ENCODE measurements at places on chromosomes 4 and X. TPM values are rescaled to one million over a fixed set of nuclear protein-coding genes. Genes with fewer than 3 reads are reported as not detected.

DNA sequence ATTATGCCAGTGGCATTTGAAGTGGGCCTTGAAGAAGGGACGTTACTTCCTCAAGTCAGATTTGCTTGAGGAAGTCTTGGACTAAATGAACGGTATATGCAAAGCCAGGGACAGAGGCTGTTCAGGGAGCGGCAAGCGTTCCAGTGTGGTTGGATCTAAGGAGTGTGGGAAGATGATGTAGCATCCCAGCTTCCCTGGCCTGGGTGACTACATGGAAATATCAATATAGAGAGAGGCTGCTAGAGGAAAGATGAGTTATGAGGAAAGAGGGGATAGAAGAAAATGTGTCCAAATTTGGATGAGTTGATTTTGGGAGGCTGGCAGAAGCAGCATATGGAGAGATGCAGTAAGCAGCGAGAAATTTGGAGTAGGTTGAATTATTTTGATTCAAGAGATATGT, 432.5 kb upstream of the TENM3 start:
- H3K4me1 ChIP-seq = no peaks in the 10 kb centered on the region
- no peak overlapping the region for H3K27ac ChIP-seq
- no peaks in the 10 kb centered on the region for H3K27me3 ChIP-seq

DNA sequence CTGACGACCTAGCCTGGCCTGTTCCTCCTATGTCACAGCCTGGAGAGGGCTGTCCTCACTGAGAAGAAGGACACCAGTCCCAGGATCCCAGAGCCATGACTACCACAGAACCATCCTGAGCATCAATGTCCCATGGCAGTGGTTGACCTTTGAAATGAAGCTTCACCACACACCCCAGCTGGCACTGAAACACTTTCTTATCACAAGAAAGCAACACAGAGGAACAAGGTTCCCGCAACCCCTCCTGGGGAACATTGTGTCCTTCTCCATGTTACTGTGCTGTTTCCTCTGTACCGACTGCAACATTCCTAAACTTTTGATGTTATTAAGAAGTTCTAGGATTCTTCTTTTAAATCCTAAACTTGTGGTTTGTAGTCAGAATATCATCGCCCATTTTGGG, 21.2 kb upstream of the FAM156A start:
- H3K27me3 ChIP-seq = peaks cover 62% of the 10 kb centered on the region
- H3K4me1 ChIP-seq = peaks cover 8% of the 10 kb centered on the region
- peak overlapping the region; percentile 69 for H3K27ac ChIP-seq
- no peak overlapping the region for H3K4me3 ChIP-seq

DNA sequence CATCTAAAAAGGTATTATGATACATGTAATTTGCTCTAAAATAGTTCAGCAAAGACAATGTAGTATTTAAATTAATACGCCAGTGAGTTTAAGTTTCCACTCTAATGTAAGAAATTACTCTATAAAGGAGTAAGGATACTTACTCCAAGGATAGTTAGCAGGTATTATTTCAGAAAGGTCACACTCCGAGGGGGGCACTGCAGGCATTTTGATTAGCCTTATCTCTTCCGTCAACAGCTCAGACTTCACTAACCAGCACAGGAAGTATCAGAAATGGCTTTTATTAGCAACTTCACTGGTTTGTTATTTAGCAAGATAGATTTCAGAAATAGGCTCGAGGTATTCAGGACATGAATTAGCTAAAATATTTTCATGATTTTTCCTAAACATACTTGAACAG, 127.0 kb downstream of the COX18 start:
- no peak for DNase-seq
- H3K27me3 ChIP-seq = no peaks in the 10 kb centered on the region
- H3K27ac ChIP-seq = no peak overlapping the region

GRCh38 chr4:156771171-156771837, 200.3 kb downstream of the PDGFC start:
- H3K36me3 ChIP-seq = peaks cover 21% of the 10 kb centered on the region
- H3K4me3 ChIP-seq = peak overlapping the region; percentile 63
- H3K4me1 ChIP-seq = peaks cover 39% of the 10 kb centered on the region
- H3K27ac ChIP-seq = peak overlapping the region; percentile 52
- peak; percentile 98 for DNase-seq

GRCh38 chrX:39299615-39300014, 498.4 kb downstream of the MID1IP1 start:
- no peaks in the 10 kb centered on the region for H3K36me3 ChIP-seq
- peaks cover 55% of the 10 kb centered on the region for H3K27me3 ChIP-seq
- H3K27ac ChIP-seq = no peak overlapping the region
- H3K4me1 ChIP-seq = no peaks in the 10 kb centered on the region
- H3K4me3 ChIP-seq = no peak overlapping the region

DNA sequence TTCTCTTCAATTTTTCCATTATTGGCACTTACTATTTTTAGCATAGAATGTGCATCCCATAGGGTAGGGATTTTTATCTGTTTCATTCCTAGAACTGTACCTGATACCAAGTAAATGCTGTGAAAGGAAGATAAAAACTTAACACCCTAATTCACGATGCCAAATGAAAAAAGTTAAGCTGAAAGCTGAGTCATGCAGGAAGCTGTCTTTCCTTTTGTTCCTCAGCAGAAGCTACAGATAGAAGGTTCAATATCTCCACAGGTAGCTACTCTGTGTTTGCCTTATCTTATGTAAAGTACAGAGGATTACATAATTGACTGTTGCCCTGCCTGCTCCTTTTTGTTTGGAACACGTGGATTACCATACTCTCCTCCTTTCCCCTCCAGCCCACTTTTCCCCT, 77.0 kb downstream of the LRP2BP start:
- no peak overlapping the region for H3K27ac ChIP-seq
- H3K27me3 ChIP-seq = no peaks in the 10 kb centered on the region
- H3K4me1 ChIP-seq = peaks cover 4% of the 10 kb centered on the region

DNA sequence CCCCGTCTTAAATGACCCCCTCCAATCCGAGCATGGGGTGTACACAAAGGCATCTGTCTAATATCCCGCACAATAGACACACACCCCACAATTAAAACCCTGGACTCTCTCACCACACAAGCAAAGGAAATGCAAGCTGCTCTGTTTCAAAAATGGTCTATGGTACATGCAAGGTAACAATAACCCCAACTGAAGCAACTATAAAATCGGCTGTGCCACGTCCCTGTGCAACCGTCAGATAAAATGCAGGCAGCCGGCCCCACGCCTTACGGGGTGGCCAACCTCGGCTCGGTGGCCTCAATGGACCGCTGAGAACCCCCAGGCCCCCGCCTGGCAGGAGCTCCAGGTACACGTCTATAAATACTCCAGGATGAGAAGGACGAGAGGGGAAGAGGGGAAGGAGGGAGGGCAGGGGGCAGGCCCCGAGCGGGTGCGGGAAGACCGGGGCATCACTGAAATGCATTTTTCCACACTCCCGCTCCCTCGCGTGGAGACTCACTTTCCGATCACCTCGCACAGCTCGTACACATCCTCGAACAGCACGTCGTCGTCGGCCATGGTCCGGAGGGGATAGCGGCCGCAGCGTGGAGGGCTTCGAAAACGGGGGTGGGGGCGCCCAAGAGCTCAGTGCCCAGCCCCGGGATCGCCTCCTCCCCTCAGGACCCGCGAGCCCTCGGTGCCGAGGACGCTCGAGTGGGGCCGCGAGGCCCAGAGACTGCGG, 763 bp downstream of the CASK start:
- peak; percentile 13 for DNase-seq
- no peaks in the 10 kb centered on the region for H3K36me3 ChIP-seq
- peaks cover 31% of the 10 kb centered on the region for H3K27me3 ChIP-seq
- H3K4me3 ChIP-seq = peak overlapping the region; percentile 82
- H3K4me1 ChIP-seq = no peaks in the 10 kb centered on the region

DNA sequence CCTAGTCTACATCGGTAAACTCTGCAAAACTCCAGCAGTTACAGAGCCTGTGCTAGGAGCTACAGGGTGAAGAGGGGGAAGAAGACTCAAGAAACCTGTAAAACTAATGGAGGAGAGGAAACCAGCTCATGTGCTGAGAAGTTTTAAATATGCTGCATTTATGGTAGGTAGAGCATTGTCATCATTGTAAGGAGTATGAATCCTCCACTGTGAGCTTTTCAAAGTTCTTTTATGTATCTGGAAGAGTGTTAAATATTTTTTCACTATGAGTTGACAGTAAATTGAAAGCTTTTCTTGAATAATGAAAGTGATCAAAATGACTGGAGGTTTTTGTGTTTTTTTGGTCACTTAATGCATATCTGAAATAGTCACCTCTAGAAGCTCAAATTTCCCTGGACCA, 46.2 kb downstream of the SEPTIN11 start:
- H3K4me3 ChIP-seq = no peak overlapping the region
- peaks cover 34% of the 10 kb centered on the region for H3K36me3 ChIP-seq
- DNase-seq = no peak
- H3K27me3 ChIP-seq = no peaks in the 10 kb centered on the region
- H3K27ac ChIP-seq = no peak overlapping the region
- peaks cover 6% of the 10 kb centered on the region for H3K4me1 ChIP-seq

GRCh38 chr4:43330288-43330687, 437.8 kb downstream of the GRXCR1 start:
- H3K27me3 ChIP-seq = no peaks in the 10 kb centered on the region
- peak overlapping the region; percentile 74 for H3K27ac ChIP-seq
- peaks cover 34% of the 10 kb centered on the region for H3K4me1 ChIP-seq
- H3K4me3 ChIP-seq = no peak overlapping the region

The SMIM10L2A gene
- 0.20 TPM for total RNA-seq

- H3K4me3 ChIP-seq = no peak overlapping the region
- peaks cover 6% of the 10 kb centered on the region for H3K4me1 ChIP-seq
- H3K27ac ChIP-seq = no peak overlapping the region
- no peaks in the 10 kb centered on the region for H3K27me3 ChIP-seq
- H3K36me3 ChIP-seq = peaks cover 83% of the 10 kb centered on the region
Observed at GRCh38 chr4:1230971-1231636, 17.8 kb downstream of the CTBP1 start.

The KLHL8 gene
- total RNA-seq = 14.9 TPM

The MAGEB1 gene
- total RNA-seq = not detected

- no peak overlapping the region for H3K27ac ChIP-seq
- H3K36me3 ChIP-seq = peaks cover 15% of the 10 kb centered on the region
- H3K4me1 ChIP-seq = no peaks in the 10 kb centered on the region
- no peak overlapping the region for H3K4me3 ChIP-seq
- DNase-seq = no peak
- no peaks in the 10 kb centered on the region for H3K27me3 ChIP-seq
Observed at GRCh38 chr4:106116025-106116424, 200.0 kb downstream of the TBCK start.

- no peak for DNase-seq
- no peaks in the 10 kb centered on the region for H3K4me1 ChIP-seq
- H3K36me3 ChIP-seq = peaks cover 1% of the 10 kb centered on the region
- no peak overlapping the region for H3K27ac ChIP-seq
Observed at GRCh38 chr4:67727124-67727850, 26.3 kb upstream of the UBA6 start.

The CAPN6 gene
- 0.37 TPM for total RNA-seq

The PPP1R2C gene
- total RNA-seq = not detected

The CDKL2 gene
- 0.42 TPM for total RNA-seq

- H3K4me3 ChIP-seq = no peak overlapping the region
- peaks cover 9% of the 10 kb centered on the region for H3K36me3 ChIP-seq
- no peaks in the 10 kb centered on the region for H3K4me1 ChIP-seq
- H3K27ac ChIP-seq = no peak overlapping the region
- H3K27me3 ChIP-seq = no peaks in the 10 kb centered on the region
- DNase-seq = no peak
Observed at GRCh38 chr4:113481820-113482219, 279.7 kb downstream of the CAMK2D start.

DNA sequence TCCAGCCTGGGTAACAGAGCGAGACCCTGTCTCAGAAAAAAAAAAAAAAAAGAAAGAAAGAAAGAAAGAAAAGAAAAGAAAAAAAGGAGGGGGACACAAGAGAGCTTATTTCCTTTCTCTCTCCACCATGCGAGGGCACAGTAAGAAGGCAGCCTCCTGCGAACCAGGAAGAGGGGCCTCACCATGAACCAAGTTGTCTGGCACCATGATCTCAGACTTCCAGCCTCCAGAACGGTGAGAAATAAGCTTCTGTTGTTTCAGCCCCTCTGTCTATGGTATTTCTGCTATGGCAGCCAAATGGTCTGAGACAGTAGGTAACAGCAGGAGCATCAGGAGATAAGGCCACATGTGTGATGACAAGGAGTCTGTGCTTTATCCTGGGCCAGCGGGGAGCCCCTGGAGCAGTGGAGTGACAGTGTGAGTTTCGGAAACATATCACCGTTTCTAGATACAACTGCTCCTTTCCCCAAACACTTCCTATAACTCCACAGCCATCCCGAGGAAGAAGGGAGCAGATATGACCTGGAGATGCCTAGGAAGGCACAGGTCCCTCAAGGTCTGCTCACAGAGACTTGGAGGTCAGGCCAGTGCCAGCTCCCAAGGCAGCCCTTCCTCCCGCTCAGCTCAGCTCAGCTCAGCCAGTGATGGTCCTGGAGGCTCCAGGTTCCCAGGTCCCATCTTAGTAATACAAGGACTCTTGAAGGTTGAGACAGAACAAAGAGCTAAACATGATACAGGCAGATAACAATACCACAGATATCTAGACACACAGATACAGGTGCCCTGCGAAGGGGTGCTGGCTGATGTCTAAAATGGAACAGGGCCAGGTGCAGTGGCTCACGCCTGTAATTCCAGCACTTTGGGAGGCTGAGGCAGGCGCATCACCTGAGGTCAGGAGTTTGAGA, 17.7 kb downstream of the JAKMIP1 start:
- H3K27ac ChIP-seq = no peak overlapping the region
- no peak overlapping the region for H3K4me3 ChIP-seq
- H3K27me3 ChIP-seq = no peaks in the 10 kb centered on the region

DNA sequence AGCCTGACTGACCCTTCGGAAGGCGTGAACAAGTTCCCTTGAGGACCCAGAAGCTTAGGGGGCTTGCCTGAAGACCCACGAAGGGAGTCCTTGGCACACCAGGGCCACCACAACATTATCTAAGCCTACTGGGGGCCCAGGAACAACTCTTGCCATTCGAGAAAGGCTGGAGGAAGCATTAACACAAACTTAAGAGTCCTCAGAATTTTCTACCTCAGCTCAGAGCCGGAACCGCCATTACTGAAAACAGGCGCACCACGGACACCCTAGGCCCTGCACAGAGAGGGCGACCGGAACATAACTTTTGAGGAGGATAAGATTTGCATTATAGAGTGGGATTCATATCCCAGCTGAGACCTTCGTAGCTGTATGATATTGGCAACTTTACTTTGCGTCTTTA, 229.1 kb downstream of the ADAM29 start:
- no peaks in the 10 kb centered on the region for H3K27me3 ChIP-seq
- no peak for DNase-seq
- no peak overlapping the region for H3K27ac ChIP-seq

GRCh38 chr4:56156141-56156540, 207.4 kb downstream of the CEP135 start:
- H3K4me3 ChIP-seq = no peak overlapping the region
- H3K27ac ChIP-seq = no peak overlapping the region
- H3K4me1 ChIP-seq = no peaks in the 10 kb centered on the region

Measured in MCF 10A (cell line).